ENCODE measurements at places on chromosomes 3 and 15. TPM values are rescaled to one million over a fixed set of nuclear protein-coding genes. Genes with fewer than 3 reads are reported as not detected.

- no peak for DNase-seq
These were observed 116.1 kb upstream of the IL12A start for GRCh38 chr3:159872374-159873109.

- DNase-seq, result no peak
These were observed 172.7 kb downstream of the MEGF11 start for GRCh38 chr15:66080717-66081398.

ABI3BP gene
- total RNA-seq, result not detected

DNA sequence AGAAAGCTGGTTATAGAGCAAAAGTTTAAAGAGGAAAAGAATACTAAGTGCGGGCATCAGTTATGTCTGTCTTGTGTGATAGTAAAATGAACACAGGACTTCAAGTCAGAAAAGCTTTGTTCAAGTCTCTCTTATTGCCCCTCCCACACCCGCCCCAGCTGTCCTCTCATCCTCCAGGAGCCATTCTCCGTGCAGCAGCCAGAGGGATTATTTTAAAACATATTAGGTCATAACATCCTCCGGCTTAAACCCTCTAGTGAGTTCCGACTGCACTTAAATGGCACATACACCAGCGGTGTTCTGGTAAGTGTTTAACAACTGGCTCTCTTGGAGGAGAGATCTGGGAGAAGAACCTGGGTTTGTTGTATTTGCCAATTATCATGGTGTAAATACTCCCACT lies 104.8 kb upstream of the TNFAIP8L3 start:
- no peak for DNase-seq

DNA sequence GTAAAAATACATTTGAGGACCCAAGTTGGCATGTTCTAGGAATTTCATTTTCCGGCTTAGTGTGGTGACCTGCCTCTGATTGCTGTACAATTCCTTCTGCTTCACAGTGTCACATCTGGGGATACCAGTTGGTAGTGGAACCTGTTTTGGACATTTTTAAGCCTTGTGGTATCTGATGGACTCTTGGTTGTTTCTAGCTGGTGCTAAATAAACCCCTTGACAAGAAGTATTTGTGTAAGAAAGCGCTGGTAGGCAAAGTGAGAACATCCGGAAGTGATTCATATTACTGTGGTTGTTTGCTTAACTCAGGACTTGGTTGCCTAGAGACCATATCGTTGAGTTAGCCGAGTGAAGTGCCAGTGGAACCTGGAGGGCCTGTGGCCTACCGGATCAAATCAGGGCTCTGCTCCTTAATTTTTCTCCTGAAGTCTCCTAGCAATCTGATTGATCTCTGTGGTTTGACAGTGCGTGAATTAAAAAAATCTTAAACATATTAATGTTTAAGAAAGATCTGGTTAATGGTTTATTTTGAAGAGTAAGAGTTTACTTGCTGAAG lies 12.8 kb downstream of the IQGAP1 start:
- DNase-seq, result peak; percentile 72

DNA sequence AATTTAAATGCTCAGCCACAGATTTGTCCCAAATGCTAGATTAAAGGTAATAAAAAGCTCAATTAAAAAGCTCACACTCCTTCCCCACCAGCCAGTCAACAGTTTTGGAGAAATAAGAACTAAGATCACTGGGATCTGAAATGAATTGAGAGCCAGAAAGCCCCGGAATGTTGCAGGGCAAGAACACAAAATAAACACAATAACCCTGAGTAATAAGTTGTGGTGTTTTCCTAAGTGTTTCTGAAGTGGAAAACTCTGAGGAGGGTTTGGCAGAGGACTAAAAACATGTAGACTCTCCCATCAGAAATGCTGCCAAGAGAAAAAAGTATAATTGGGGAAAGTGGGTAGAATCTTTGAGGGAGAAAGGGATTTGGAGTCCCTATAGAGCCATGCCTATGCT lies 127.8 kb downstream of the ABI3BP start:
- DNase-seq, result no peak

DNA sequence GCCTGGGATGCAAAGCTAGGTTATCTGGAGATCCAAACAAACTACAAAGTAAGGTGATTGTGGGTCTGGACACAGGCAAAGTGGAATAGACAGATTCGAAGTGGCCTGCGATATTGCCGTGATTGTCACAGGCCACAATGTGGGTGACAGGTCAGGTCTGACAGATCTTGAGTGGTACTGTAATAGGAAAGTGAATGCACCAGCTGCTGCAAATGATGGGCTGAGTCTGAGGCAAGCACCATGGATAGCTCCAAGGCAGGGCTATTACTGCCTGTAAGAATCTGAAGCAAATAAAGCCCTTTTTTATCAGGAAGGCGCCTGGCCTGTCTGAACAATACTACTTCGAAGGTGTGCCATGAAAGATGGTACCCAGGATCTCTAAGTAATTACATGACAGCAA lies 10.0 kb downstream of the ARMC8 start:
- DNase-seq, result no peak

GSK3B gene
- 37.2 TPM for total RNA-seq

DNA sequence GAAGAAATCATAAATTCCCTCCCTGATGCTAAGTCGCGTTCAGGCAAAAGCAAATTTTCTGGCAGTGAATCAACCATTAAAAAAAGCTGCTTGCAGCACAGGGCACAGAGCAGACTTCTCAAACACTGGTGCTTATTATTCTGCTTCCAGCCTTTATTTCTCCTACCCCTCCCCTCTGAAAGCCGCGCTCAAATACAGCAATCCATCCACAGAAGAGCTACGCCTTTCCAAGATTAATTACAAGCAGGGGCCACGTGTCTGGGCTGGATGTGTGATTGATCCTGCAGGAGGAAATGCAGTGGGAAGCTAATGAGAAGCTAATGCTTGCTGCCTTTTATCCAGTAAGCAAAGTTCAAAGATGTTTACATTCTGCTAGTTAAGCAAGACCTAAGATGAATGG lies 134.9 kb upstream of the TOPAZ1 start:
- no peak for DNase-seq

GOLGA8O gene
- 5.7 TPM for total RNA-seq

DNA sequence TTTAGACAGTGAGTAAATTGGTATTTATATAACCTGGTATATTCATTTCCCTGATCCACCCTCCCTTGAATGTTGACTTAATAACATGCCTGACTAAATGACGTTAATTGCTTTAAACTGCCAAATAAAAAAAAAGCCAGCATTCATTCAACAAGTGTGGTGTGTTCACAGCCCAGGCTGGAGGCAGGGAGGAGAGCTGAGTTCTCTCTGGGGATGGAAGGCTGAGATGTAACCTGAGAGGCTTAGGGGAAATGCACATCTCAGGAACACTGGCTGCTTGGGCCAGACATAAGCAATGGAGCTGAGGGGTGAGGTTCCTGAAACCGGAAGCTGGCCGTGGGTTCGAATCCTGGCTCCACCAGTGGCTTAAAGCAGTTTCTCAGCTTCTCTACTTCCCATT lies 17.3 kb downstream of the CACNA2D3 start:
- no peak for DNase-seq

DGKG gene
- 0.13 TPM for total RNA-seq

NR2E3 gene
- total RNA-seq, result not detected

- no peak for DNase-seq
These were observed 2.7 kb downstream of the NKIRAS1 start for GRCh38 chr3:23913873-23914743.

ZMYND10 gene
- 3.2 TPM for total RNA-seq

CNTN3 gene
- total RNA-seq, result not detected

EPHB1 gene
- 1.2 TPM for total RNA-seq

DNA sequence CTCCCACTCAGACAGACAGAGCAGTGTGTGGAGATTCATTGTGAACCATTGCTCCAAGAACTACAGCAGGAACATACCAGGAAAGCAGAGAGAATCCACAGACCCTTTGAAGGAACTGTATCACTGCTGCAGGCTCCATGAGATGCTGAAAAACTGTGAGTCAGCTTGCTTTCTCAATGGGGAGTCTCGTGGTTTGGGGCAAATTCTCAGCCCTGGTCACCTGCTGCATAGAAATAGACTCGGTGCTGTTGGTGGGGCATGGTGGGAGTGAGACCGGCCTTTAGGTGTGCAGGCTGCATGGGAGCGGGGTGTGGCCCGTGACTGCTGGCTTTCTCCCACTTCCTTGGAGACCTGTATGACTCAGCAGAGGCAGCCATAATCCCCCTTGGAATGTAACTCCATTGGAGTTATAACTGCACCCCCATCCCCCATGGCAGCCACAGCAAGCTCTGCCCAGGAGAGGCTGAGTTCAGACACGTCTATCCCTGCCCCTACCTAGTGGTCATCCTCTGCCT lies 35.6 kb downstream of the ALCAM start:
- no peak for DNase-seq

ZBBX gene
- not detected for total RNA-seq

DNA sequence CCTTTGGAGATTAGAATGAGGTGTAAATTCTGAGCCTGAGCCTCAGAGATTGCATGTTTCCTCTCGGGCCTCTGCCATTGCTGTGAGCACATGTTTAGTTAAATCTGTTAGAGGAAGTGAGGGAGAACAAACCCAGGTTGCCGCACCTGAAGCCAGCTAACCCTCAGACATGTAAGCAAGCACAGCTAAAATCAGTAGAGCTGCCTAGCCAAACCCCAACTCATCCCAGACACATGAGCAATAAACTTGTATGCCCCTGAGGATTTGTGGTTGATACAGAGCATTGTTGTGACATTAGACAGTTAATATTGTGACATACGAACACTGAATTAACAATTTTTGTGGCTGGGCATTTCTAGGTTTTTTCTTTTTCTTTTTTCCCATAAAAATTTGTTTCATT lies 41.9 kb downstream of the NMD3 start:
- no peak for DNase-seq

- no peak for DNase-seq
These were observed 20.7 kb upstream of the LPP start for GRCh38 chr3:188133219-188133618.

DNA sequence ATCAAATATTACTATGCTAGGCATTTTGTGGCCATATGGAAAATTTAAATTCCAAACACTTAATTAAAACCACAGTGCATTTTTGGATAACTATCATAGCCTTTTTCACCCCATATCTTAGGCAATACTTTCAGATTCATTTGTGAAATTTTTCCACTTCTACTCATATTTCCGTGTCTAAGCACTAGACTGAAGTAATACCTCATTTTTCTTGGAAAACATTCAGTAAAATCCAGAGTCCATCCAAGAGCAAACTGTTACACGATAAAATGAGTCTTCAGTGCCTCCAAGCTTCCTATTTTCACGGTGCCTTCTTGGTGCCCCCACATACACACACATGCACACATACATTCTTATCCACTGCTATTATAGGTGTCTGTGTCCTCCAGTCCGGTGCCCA lies 845.9 kb downstream of the TBL1XR1 start:
- no peak for DNase-seq

GABRR3 gene
- not detected for total RNA-seq

- DNase-seq, result no peak
These were observed 31.4 kb downstream of the POMGNT2 start for GRCh38 chr3:43074482-43074881.

DNA sequence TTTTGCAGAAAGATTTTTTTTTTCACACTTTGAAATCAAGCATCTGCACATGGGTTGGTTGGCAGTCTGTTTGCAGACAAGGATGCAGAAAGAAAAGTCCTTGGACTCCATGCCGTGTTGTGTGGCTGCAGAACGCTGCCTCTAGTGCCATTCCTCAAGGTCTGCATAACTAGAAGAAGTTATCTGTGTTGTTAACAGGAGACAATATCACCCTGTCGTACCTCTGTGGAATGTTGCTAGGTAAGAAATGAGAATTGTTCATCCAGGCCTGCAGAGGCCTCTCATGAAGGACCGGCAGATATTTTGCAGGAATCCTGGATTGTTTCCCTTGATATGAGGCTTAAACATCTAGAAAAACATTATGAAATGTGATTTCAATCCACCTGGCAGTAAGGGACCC lies 58.5 kb upstream of the PPARG start:
- no peak for DNase-seq

DNA sequence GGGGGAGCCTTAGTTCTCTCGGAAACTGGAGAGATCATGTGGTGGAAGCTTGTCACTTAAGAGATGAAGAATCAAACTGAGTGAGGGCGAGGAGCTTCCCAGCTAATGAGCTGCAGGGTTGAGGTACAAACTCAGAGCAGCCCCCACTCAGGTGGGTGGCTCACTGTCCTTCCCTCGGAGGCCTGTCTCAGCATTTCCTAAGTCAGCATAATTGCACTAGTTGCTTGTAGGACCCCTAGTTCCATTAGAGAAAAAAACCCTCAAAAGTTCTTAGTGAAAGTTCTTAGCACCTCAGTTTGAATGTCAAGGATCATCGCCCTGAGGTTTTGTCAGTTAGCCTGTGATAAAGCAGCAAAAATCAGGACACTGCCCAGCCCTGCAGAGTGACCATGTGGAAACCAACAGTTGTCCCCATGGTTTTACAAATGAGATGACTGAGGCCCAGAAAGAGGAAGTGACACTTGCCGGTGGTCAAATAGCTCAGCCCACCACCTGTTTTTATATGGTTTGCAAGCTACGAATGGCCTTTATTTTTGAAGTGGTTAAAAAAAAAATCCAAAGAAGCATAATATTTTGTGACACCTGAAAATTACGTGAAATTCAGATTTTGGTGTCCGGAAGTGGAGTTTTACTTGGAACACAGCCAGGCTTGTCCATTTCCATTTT lies 11.9 kb downstream of the SMAD6 start:
- DNase-seq, result no peak

DNA sequence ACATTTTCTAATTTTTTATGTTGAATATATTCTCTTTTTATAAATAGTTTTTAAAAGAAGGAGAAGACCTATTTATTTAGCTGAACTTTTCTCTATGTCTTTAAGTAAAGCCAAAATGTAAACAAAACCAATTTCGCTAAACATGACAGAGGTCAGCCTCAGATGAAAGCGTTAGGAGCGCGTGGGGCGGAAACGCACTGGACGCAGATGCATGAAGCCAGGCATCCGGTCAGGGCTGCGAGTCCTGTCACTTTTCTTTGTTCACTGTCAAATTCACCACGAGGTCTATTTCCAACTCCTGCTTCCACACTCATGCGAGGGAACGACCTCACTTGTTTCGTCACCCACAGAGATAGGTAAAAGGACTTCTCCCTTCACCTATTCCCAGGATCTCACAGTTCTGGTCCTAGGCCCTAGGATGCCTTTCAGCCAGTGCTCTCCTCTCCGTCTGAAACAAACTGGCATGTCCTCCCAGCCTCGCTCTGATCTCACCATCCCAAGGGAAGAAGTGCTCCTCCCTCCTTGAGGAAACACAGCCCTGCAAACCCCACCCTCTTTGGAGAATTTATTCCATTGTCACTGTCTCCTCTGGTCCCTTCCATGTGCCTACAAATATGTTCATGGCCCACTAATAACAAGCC lies 57.9 kb downstream of the ITGB5 start:
- no peak for DNase-seq

CMTM7 gene
- 47.0 TPM for total RNA-seq

RETNLB gene
- total RNA-seq, result not detected

- DNase-seq, result no peak
These were observed 86.5 kb upstream of the MYZAP start for GRCh38 chr15:57505056-57505715.

- DNase-seq, result no peak
These were observed 64.9 kb downstream of the COL8A1 start for GRCh38 chr3:99702953-99703943.

ZNF502 gene
- 0.86 TPM for total RNA-seq

DNA sequence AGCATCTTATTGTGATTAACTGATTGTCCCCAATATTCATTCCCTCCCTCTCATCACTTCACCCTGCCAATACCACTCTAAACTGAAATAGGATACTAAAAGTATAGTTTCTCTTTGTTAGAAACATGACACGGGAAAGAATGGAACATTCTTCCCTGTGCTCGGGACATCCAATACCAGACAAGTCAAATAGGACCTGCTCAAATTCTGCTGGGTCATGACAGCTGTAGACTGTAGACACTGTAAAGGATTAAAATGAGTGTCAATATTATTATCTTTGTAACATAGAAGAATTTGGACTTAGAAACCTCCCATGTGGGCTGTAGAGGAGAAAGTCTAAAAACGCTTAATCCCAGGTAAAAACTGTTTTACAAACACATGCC lies 315.0 kb upstream of the NR2E3 start:
- DNase-seq, result no peak

Measured in activated CD4-positive, alpha-beta memory T cell treated with anti-CD3 and anti-CD28 coated beads, Interleukin-2, amount 10 ng/mL, durations not matched to agents 7 days and 5 days (primary cell).